Hypothalamus (tissue), 51 donors: ENCODE measurements at places on chromosomes 2 and 18.

DNA sequence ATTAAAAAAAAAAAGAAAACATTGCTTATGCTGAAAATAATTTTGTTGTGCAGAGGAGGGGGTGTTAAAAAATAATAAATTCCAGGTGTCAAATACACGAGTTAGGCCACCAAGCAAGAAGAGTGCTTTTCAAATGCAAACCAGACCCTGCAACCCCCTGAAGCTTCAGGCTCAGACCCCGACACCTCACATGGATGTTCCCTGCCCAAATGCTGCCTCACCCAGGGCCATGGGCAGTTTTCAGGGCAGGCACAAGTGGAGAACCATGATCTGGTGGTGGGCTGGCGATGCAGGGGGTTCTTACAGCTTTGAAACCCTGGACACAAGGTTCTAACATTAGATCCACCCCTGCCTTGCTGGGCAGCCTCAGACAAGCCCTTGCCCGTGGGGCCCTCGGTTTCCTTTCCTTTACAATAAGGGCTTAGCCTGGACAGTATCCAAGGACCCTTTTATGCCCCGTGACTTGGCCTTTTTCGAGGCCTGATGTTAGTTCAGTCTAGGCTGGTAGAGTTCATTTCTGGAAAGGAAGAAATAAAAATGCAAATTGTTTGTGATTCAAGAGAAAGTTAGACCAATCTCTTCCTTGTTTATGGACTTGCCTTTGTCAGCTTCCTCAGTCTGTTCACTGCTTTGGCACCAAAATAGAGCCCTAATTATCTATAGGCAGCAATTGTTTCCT lies 168.7 kb downstream of the DDX1 start:
- no peak for DNase-seq

DNA sequence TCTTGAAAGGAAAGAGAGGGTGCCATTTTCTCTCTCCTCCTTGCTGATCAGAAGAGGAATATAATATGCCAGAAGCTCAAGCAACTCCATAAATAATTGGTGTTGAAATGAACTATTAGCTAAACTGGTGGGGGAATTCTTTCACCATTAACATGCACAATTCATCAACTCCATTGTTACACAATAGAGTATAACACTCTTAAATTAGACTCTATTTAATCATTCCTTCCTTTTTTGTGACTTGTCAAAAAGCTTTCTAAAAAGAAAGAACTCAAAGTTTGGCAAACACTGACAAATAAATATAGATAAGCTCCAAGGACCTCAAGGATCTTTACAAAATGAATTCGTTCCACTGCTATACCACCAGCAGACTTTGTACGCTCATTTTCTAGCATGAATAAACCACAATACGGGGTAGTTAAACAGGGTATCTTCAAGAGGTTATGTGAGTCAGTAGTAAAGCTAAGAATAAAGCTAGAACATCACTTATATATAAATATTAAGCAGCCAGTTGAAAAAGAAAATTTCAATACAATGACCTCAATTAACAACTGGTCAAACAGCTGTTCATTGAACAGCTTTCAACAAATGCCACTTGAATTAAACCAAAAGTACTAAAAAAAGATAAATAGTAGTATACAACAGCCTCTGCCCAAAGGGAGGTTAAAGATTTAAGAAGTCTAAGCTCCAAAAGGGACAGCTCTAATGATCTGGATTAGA lies 6.4 kb downstream of the TRAK2 start:
- no peak for DNase-seq

- DNase-seq: no peak
These were observed 6.9 kb upstream of the TEX261 start for GRCh38 chr2:71001592-71001927.

GRCh38 chr2:155250800-155251199 lies 552.3 kb downstream of the KCNJ3 start:
- DNase-seq: no peak

DNA sequence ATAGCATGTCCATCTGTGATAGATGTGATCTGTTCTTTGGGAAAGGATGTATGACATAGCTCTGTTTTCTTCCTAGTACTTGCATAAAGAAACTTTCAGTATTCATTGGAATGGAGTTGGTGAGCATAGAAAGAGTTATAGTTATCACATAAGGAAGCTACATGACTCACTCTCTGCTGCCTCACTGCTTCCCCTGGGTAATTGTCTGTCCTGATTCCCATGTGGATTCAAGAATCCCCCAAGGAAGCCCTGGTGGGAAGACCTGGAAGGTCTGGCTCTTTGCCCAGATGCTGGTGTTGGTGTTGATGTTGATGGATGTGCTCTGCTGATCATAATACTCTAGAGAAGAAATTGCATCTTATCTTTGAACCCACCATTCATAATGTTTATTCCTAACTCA lies 60.6 kb downstream of the PTPN4 start:
- no peak for DNase-seq

DNA sequence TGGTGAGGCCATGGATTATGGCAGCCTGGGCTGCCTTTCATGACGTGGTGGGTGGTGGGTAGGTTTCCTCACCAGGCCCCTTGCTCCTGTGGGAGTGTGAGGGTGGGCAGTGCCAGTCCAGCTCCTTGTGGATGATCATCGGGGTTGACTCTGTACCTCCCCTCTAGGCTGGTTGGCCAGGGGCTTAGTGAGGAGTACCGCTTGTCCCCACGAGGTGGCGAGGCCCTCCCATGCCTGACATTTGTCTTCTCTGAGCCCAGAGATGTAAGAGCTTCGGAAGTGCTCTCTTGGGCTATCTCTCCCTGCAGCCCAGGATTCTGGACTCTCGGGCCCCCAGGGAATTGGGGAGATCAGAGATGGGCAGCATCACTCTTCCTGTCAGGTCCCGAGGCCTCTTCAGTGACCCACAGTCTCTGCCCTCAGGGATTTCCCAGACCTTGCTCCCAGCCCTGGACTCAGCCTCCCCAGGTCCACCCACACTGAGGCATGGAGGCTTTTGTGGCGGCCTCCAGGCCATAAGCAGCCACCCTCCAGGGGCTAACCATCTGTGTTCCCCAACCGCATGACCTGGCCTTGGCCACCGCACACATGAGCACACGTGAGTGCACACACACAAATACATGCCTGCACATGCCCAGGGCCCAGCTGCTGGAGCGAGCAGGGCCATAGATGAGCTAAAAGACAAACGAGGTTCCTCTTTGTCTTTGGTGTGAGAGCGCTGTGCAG lies 6.5 kb downstream of the SPR start:
- DNase-seq: peak; percentile 22

GRCh38 chr2:135186054-135186453 lies 134.0 kb downstream of the RAB3GAP1 start:
- no peak for DNase-seq

DNA sequence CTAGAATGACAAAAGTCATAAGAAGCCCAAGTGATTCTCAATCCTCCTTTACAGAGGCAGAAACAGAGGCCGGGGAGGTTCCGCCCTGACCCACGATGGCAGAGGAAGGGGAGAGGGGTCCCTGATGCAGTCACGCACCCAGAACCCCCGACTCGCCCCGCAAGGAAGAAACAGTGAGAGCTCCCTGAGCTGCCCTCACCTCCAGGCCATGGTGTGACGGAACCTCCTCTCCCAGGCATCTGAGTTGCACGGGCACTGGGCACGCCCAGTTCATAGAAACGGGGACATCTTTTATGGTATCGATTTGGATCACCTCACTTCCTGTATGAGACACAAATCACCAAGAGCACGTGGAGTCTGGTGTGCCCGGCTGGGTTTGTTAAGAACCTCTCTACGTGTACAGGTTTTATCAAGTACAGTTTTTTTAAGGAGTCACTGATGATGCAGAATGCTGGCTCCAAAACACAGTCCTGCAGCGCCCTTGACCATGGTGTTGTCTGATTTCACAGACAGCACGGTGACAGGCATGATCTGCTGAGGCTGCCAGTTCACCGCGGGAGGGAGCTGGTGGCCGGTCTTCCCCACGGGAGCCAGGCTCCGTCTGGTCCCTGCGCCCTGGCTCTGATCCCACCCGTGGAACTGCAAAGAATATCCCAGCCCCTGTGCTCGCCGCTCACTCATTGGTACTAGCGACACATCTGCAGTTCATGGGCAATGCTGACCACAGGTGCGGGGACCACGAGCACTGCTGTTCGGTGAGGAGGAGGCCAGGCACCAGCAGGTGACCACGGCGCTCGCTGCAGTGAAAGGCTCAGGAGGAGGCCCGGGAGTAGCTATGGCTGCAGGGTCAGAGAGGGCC lies 35.6 kb downstream of the PXDN start:
- no peak for DNase-seq
